ENCODE measurements at places on chromosomes 1 and 21.

- DNase-seq: no peak
Observed at GRCh38 chr1:116911779-116912469, 2.2 kb downstream of the PTGFRN start.

DNA sequence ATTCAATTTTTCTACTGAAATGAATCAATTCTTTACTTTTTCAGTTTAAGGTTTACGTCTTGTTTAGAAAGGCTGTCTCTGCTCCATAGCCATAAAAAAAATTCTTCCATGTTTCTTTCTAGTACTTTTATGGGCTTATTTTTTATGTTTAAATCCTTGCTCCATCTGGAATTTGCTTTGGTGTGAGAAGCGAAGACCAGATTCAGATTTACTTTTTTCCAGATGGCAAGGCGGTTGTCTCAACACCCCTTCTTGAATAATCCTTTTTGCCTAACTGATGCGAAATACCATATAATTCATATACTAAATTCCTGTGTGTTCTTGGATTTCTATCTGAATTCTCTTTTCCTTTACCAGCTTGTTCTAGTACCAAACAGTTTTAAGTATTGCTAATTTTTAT, 101.5 kb downstream of the C1orf94 start:
- DNase-seq: no peak

- no peak for DNase-seq
Observed at GRCh38 chr1:179164494-179164893, 65.0 kb downstream of the ABL2 start.

GRCh38 chr1:2933431-2934155, 87.7 kb upstream of the ACTRT2 start:
- no peak for DNase-seq

GRCh38 chr1:116910379-116911187, 867 bp downstream of the PTGFRN start:
- DNase-seq: no peak

Data from right renal cortex interstitium (tissue), 3 donors.